ENCODE measurements at places on chromosomes 1 and 21.

GRCh38 chr1:90854397-90854924 lies 137.4 kb upstream of the BARHL2 start:
- H3K4me3 ChIP-seq = no peak overlapping the region
- H3K27ac ChIP-seq = no peak overlapping the region
- no peak for DNase-seq
- no peaks in the 10 kb centered on the region for H3K36me3 ChIP-seq

GRCh38 chr1:204640578-204640977 lies 45.0 kb downstream of the LRRN2 start:
- H3K27ac ChIP-seq = no peak overlapping the region
- no peaks in the 10 kb centered on the region for H3K36me3 ChIP-seq
- H3K27me3 ChIP-seq = 0 out of 2 replicates have a peak, but pooled peaks cover 6% of the 10 kb centered on the region
- no peak for DNase-seq

DNA sequence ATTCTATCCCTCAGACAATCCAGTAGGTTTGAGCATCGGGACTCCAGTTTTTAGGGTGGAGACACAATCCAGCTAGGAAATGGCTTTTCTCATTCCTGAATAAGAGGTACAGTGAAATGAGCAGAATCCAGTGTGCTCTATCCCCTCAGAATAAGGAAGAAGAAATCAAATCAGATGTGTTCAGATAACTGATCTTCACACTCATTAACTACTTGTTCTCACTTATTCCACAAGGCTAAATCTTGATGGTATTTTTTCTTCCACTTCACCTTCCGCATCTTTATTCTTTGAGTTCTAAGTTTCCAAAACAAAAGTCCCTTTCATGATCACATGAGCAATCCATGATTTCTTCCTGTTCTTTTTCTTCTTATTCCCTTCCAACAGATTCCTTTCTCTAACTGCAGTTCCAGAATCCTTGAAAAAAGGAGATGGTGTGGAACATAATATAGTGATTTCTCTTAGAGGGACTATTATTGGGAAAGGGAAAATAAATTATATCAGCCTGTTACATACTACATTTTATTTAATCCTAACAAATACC lies 1.7 kb downstream of the SYT11 start:
- H3K4me3 ChIP-seq = no peak overlapping the region
- H3K27ac ChIP-seq = no peak overlapping the region
- no peaks in the 10 kb centered on the region for H3K36me3 ChIP-seq
- H3K4me1 ChIP-seq = peaks cover 16% of the 10 kb centered on the region
- DNase-seq = no peak

- no peaks in the 10 kb centered on the region for H3K27me3 ChIP-seq
- H3K36me3 ChIP-seq = no peaks in the 10 kb centered on the region
- DNase-seq = no peak
These were observed 324.4 kb downstream of the MATN1 start for GRCh38 chr1:30399026-30399425.

DNA sequence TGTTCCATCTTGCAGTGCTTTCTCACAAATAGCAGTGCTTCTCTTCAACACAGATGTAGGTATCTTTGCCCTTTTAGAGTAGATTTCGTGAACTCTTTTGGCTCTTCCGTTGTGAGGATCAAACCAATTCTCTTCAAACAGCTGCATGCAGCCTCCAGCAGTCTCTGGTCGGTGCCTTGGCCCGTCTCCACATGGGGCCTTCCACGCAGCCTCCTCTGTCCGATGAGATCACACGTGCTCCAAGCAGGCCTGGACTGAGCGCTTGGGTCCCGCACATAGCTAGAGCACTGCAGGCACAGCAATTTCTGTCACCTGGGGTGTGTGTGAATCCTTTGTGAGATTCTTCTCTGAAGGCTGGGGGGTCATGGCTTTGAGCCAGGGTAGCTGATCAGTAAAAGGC lies 82.8 kb upstream of the KCNE2 start:
- H3K36me3 ChIP-seq = no peaks in the 10 kb centered on the region
- no peak overlapping the region for H3K27ac ChIP-seq
- peaks cover 57% of the 10 kb centered on the region for H3K27me3 ChIP-seq
- no peak for DNase-seq
- no peak overlapping the region for H3K4me3 ChIP-seq

DNA sequence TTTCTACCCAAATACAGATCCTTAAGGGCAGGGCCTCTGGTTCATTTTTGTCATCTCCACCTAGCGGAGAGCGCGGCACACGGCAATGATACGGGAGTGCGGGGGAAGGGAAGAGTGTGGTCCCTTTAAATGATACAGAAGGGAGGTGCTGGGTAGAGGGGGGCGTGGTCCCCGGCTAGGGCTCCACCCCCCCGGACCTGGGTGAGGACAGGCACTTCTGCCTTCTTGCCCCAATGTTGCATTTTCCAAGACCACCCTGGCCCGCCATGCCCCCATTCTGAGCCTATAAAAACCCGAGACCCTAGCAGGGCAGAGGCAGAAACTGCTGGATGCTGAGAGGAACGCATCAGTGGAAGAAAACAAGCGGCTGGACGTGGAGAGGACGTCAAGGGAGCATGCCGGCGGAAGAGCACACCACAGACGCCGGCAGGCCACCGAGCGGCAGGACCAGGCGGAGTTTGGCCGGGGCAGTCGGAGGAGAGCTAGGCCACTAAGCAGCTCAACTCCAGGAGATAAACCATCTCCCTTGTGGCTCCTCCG lies 30.0 kb downstream of the LRRC3 start:
- no peaks in the 10 kb centered on the region for H3K4me1 ChIP-seq
- peaks cover 33% of the 10 kb centered on the region for H3K27me3 ChIP-seq
- H3K27ac ChIP-seq = no peak overlapping the region
- H3K4me3 ChIP-seq = no peak overlapping the region
- no peaks in the 10 kb centered on the region for H3K36me3 ChIP-seq

GRCh38 chr21:45774291-45774690 lies 130.8 kb downstream of the PCBP3 start:
- no peaks in the 10 kb centered on the region for H3K36me3 ChIP-seq
- H3K27me3 ChIP-seq = peaks cover 46% of the 10 kb centered on the region
- DNase-seq = no peak

- no peak overlapping the region for H3K4me3 ChIP-seq
- no peaks in the 10 kb centered on the region for H3K27me3 ChIP-seq
- peak; percentile 76 for DNase-seq
- H3K4me1 ChIP-seq = no peaks in the 10 kb centered on the region
These were observed 20.2 kb downstream of the PEX14 start for GRCh38 chr1:10494754-10495474.

DNA sequence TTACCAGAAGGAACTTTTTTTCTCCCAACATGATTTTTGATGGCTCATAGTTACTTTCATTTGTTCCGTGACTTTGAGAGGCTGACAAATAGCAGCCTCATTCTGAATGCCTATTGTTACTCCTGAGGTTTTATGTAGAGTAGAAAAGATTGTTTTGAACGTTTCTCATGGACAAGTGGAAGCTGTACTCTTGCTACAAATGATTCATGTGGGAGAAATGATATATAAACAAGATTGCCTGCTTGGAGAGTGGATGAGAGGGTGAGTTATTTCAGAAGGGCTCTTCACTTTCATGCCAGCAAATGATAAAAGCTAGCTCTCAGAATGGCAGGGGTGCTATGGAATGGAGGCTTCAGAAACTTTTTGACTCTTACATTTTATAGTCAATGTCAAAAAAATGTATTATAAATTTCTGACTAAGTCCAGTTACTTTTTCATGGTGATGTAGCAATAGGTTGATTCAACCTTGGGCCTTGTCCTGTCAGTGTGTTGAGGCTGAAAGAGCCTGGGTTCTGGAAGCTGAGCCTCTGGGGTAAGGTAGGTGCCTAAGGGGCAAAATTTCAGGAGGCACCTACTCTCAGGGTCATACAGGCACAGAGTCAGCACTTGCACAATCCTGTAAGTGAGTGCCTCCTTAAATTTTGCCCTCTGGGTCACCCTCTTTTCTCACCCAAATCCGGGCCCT lies 19.4 kb downstream of the JUN start:
- H3K4me1 ChIP-seq = peaks cover 21% of the 10 kb centered on the region
- no peak overlapping the region for H3K27ac ChIP-seq
- no peaks in the 10 kb centered on the region for H3K36me3 ChIP-seq
- H3K27me3 ChIP-seq = no peaks in the 10 kb centered on the region
- DNase-seq = no peak

- H3K27ac ChIP-seq = peak overlapping the region; percentile 72
- H3K36me3 ChIP-seq = no peaks in the 10 kb centered on the region
- H3K27me3 ChIP-seq = no peaks in the 10 kb centered on the region
- H3K4me3 ChIP-seq = no peak overlapping the region
These were observed 39.8 kb downstream of the FOXD2 start for GRCh38 chr1:47477595-47478080.

GRCh38 chr21:28311411-28312190 lies 681.1 kb downstream of the LTN1 start:
- no peak overlapping the region for H3K4me3 ChIP-seq
- no peaks in the 10 kb centered on the region for H3K4me1 ChIP-seq
- no peaks in the 10 kb centered on the region for H3K36me3 ChIP-seq
- no peaks in the 10 kb centered on the region for H3K27me3 ChIP-seq
- H3K27ac ChIP-seq = no peak overlapping the region

DNA sequence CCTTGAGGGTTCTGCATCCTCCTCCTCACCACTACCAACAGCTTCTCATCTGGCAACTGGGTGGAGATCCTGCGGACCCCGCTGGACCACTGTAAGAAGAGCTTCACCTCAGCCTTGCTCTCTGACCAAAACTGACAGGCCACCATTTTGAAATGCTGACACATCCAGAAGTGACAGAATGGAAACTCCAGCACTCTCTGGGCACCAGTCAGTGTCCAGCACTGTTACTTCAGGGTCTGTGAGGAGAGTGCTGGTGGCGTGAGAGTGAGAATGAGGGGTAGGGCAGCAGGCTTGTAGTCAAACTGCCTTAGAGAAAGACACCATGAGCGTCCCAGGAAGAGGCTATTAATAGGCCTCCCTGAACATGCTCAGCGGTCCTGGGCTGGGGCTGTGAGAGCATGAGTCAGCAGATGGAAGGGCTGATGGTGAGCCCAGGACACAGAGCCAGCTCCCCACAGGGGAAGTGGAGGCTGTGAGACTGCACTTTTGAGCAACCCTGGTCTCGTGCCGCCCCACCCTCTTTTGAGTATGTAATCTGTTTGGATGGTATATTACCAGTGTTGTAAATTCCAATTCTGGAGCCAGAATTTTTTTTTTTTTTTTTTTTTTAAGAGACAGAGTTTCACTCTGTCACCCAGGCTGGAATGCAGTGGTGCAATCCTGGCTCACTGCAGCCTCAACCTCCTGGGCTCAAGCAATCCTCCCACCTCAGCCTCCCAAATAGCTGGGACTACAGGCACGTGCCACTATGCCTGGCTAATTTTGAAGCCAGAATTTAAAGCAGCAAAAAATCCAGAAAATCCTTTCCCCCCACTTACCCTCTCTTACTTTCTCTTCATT lies 34.4 kb upstream of the SLC30A1 start:
- H3K4me1 ChIP-seq = peaks cover 23% of the 10 kb centered on the region
- peak; percentile 79 for DNase-seq
- peak overlapping the region; percentile 71 for H3K27ac ChIP-seq
- H3K27me3 ChIP-seq = no peaks in the 10 kb centered on the region

GRCh38 chr1:68103011-68103545 lies 52.7 kb upstream of the DIRAS3 start:
- H3K4me1 ChIP-seq = no peaks in the 10 kb centered on the region
- H3K27me3 ChIP-seq = no peaks in the 10 kb centered on the region
- H3K36me3 ChIP-seq = no peaks in the 10 kb centered on the region
- no peak overlapping the region for H3K27ac ChIP-seq
- no peak overlapping the region for H3K4me3 ChIP-seq

- H3K36me3 ChIP-seq = no peaks in the 10 kb centered on the region
- H3K4me1 ChIP-seq = peaks cover 32% of the 10 kb centered on the region
- no peak overlapping the region for H3K27ac ChIP-seq
- H3K4me3 ChIP-seq = no peak overlapping the region
- no peak for DNase-seq
These were observed 14.3 kb upstream of the PROK1 start for GRCh38 chr1:110436635-110437034.

- H3K27ac ChIP-seq = no peak overlapping the region
- H3K36me3 ChIP-seq = no peaks in the 10 kb centered on the region
- no peak for DNase-seq
These were observed 145.2 kb upstream of the ZNF648 start for GRCh38 chr1:182206626-182207239.

GRCh38 chr1:112808861-112809684 lies 93.9 kb upstream of the PPM1J start:
- no peaks in the 10 kb centered on the region for H3K27me3 ChIP-seq
- peak; percentile 79 for DNase-seq
- no peak overlapping the region for H3K4me3 ChIP-seq
- no peak overlapping the region for H3K27ac ChIP-seq
- no peaks in the 10 kb centered on the region for H3K36me3 ChIP-seq

GRCh38 chr1:217484871-217485270 lies 146.0 kb downstream of the GPATCH2 start:
- no peak for DNase-seq
- H3K27me3 ChIP-seq = no peaks in the 10 kb centered on the region
- H3K4me1 ChIP-seq = no peaks in the 10 kb centered on the region
- no peak overlapping the region for H3K27ac ChIP-seq
- no peaks in the 10 kb centered on the region for H3K36me3 ChIP-seq

All from PC-9 (cell line).